Lung (tissue), 17 donors: ENCODE measurements at places on chromosomes 1 and 21. TPM values are rescaled to one million over a fixed set of nuclear protein-coding genes. Genes with fewer than 3 reads are reported as not detected.

- H3K27me3 ChIP-seq = no peaks in the 10 kb centered on the region
- no peak overlapping the region for H3K27ac ChIP-seq
- H3K4me1 ChIP-seq = no peaks in the 10 kb centered on the region
- H3K36me3 ChIP-seq = no peaks in the 10 kb centered on the region
Measured at GRCh38 chr1:105678334-105678733, 1378.1 kb upstream of the PRMT6 start.

DNA sequence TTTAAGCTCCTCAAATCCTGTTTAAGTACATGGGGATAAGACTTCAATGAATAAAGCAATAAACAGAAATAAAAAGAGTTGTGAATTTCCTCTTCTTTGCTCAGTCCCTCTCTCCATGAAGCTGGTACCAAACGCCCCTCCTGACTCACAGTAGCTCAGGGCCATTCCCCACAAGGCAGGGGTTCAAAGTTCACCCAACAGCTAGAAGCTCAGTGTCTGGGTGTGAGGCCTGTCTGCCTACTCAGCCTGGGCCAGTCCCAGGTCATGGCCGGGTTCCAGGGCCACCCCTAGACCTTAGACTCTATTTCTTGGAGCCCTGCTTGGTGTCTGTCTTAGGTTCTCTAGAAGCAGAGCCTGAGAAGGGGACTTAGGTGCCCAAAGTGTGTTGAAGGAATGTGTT, 251.5 kb downstream of the GRIK3 start:
- no peaks in the 10 kb centered on the region for H3K4me1 ChIP-seq
- H3K27me3 ChIP-seq = no peaks in the 10 kb centered on the region
- no peak overlapping the region for H3K27ac ChIP-seq
- no peaks in the 10 kb centered on the region for H3K36me3 ChIP-seq
- DNase-seq = no peak
- H3K4me3 ChIP-seq = no peak overlapping the region

- H3K36me3 ChIP-seq = peaks cover 7% of the 10 kb centered on the region
- H3K27me3 ChIP-seq = no peaks in the 10 kb centered on the region
Measured at GRCh38 chr1:22489823-22490222, 38.2 kb downstream of the ZBTB40 start.

DNA sequence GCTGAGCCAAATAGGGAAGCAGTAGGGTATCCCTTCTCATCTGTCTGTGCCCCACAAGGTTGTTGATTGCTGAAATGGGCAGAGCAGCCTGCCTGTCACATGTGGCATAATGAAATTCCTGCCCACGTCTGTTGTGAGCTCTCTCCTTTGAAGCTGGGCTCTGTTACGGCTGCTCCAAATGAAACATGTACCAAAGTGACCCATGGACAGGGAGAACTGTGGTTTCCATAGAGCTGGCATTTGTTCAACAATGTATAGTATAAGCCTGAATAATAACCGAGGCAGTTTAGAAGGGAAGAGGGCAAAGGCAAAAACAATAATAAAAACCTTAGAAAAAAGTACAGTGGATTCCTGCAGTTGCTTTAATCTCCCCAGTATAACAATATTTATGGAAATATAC, 149.7 kb downstream of the LYPLAL1 start:
- no peak overlapping the region for H3K4me3 ChIP-seq
- no peak for DNase-seq
- H3K4me1 ChIP-seq = peaks cover 4% of the 10 kb centered on the region
- H3K27ac ChIP-seq = no peak overlapping the region

- no peaks in the 10 kb centered on the region for H3K27me3 ChIP-seq
- no peak for DNase-seq
- no peaks in the 10 kb centered on the region for H3K4me1 ChIP-seq
- no peak overlapping the region for H3K27ac ChIP-seq
- H3K4me3 ChIP-seq = no peak overlapping the region
Measured at GRCh38 chr1:89681045-89681729, 48.3 kb downstream of the LRRC8C start.

DNA sequence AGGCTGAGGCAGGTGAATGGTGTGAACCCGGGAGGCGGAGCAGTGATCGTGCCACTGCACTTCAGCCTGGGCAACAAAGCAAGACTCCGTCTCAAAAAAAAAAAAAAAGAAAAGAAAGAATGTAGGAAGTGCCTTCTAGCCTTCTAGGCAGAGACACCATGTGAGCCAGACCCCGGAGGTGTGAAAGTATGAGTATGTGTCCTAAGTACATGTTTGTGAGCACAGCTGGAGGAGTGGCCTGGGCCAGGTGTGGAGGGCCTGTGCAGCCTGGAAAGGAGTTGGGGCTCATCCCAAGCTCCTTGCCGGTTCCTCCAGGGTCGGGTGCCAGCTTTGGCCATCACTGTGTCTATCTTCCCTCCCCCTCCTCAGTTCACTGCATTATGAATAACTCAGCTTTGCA, 13.0 kb downstream of the SOX13 start:
- no peak for DNase-seq
- no peaks in the 10 kb centered on the region for H3K27me3 ChIP-seq
- H3K4me3 ChIP-seq = no peak overlapping the region
- no peaks in the 10 kb centered on the region for H3K36me3 ChIP-seq
- peak overlapping the region; percentile 48 for H3K27ac ChIP-seq
- peaks cover 35% of the 10 kb centered on the region for H3K4me1 ChIP-seq

GRCh38 chr1:118081387-118081786, 103.6 kb downstream of the SPAG17 start:
- no peaks in the 10 kb centered on the region for H3K4me1 ChIP-seq
- no peak overlapping the region for H3K27ac ChIP-seq
- no peaks in the 10 kb centered on the region for H3K36me3 ChIP-seq
- no peaks in the 10 kb centered on the region for H3K27me3 ChIP-seq
- no peak overlapping the region for H3K4me3 ChIP-seq
- DNase-seq = peak; percentile 44

Gene KRTAP12-2
- not detected for total RNA-seq

Gene CLIC4
- 227 TPM for total RNA-seq

Gene TMEM59
- 372 TPM for total RNA-seq

Gene OLFML3
- total RNA-seq = 108 TPM
